ENCODE measurements at places on chromosomes 16 and 17. TPM values are rescaled to one million over a fixed set of nuclear protein-coding genes. Genes with fewer than 3 reads are reported as not detected.
A peak's percentile ranks its signal among the peaks of the same experiment; 100 is the strongest.

GRCh38 chr16:86783636-86784626, 205.6 kb downstream of the FOXL1 start:
- DNase-seq = no peak

DNA sequence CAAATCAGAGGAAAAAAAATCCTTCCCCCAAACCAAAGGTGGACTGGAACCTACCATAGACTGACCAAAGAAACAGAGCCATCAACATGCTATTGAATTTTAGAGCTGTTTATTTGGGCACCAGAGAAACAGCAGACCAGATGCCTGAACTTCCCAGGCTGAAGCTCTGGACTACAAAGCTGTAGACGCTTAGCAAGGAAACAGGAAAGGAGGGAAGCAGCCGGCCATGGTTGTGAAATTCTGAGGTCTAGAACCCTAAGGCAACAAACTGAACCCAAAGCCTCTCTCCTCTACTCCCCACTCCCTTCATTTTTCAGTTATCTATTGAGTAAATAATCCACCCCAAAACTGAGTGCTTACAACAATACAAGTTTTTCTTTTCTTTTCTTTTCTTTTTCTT, 45.4 kb upstream of the MEIOC start:
- DNase-seq = no peak

- DNase-seq = no peak
Observed at GRCh38 chr16:46887524-46887854, 3.3 kb downstream of the GPT2 start.

GRCh38 chr16:16042076-16042475, 92.7 kb downstream of the ABCC1 start:
- no peak for DNase-seq

The NBR1 gene
- 34.2 TPM for total RNA-seq

DNA sequence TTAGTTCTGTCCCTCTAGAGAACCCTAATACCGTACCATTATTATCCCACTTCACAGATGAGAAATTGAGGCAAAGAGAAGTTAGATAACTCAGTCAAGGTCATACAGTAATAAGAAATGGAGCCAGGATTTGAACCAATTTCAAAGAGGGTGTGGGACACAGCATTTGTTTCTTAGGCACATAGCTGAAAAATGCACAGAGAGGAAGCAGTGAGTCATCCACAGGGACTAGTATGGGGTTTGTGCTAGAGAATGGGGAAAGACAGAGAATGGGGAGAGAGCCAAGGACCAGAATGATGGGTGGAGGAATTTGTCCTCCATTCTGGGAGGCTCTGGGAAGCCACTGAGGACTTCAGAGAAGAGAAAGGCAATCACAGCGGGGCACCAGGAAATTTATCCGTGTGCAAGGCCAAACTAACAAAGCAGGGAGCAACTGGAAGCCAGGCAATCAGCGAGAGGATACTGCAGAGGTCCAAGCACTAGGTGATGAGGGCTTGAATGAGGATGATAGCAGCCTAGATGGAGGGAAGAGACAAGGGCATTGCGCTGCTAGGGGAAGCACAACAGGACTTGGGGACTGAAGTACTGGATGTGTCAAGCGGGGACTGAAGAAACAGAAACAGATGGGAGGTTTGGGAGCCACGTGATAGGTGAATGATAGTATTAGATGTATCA, 78.1 kb upstream of the ZFHX3 start:
- DNase-seq = no peak

GRCh38 chr16:24430954-24431760, 108.2 kb upstream of the RBBP6 start:
- DNase-seq = no peak

DNA sequence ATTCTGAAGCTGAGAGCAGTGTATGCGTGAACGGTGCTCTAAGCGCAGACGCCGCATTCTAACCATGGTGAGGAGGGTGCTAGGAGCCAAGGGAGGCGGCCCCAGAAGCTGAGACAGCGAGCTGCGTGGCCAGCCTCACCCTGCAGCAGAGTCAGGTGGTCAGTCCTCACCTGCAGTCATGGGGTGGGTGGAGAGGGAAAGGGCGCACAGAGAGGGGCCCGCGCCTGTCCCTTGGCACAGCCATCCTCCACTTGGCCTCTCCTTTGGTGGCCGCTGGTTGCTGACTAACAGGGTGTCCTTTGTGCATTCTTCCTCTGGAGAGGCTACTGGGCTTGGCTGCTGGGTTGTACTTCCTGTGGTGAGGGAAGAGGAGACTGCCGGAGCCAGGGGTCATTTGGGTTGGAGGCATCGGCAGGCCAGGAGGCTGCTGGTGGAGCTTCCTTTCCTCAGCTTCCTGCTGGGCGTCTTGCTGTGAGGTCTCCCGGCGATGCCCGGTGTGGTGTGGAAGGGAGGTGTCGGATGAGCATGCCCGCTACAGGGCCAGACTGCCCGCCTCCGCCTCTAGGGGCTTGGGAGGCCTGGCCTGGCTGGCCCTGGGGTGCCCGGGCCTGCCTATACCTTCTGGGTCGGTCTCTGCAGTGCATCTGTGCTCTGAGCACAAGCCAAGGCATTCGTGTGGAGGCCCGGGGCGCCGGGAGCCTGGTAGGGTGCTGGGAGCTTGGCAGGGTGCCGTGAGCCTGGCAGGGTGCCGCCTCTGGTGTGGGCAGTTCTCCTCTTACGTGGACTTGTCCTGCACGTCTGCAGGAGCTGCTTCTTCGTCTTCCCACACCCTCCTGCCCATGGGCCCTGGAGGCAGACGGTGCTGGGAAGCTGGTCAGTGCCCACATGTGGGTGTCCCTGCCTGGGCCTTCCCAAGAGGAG, 17.4 kb downstream of the RNF213 start:
- DNase-seq = no peak

DNA sequence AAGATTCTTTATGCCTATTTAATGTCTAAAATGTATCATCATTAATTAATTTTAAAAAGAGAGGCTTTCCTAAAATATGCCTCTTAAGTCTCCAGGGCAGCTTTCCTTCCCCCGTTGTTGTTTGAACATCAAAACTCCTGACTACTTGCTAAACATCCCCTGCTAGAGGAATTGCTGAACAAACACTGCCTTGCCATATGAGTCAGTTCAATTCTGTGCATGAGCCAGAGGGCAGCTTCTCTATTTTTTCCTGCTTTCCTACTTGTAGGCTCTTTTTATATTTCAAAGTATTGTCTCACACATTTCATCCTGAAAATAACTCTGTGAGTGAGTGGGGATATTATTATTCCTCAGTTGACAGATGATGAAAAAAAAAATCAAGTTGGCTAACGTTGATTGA, 143.4 kb downstream of the HS3ST4 start:
- no peak for DNase-seq

DNA sequence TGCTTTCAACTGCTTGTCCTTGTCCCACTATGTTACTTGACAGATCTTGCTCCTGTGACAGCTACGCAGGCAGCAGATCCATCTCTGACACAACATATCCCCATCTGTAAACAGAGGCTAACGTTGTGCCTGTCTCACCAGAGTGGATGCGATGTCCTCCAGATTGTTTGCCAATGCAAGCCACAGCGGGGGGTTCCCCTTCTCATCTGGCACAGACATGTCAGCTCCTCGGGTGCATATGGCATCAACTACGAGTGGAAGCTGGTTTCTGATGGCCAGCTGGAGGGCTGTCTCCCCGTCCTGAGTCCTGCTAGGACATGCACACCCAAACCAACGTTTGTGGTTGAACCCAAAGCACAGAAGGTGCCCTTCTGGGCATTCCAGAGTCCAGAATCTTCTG, 39.0 kb downstream of the CYB5D2 start:
- DNase-seq = no peak

DNA sequence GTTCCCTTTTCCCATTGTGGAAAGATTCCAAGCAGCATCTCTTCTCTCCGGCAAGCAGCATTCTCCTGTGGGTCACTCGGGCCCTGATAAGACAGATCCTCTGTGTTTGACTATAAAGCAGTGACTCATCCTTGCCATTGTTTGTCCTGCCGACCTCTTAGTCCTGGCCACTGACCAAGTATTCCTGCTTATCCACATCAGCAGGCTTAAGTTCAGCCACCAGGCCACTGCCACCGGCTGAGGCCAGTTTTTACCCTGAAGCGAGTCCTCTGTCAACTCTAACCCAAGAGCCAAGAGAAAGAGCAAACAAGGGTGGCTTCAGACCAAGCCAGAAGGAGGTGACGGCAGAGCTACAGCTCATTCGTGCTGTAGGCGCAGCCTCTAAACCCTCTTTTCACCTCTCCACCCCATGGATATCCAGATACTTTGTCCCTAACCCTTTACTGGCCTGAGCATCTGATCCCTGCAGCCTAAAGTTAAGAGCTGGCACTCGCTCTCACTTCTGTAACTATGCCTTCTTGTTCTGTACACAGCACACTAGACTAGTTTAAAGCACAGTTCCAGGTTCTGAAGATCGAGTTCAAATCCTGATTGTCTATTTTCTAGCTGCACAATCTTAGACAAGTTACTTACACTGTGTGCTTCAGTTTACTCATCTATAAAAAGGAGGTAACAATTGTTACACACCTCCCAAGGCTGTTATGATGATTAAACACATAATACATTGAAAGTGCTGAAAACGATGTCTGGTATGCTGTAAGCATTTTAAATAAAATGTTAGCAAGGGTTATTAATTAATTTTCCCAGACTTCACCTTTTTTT, 31.0 kb downstream of the SOX9 start:
- peak; percentile 78 for DNase-seq

The ERN1 gene
- 5.0 TPM for total RNA-seq

DNA sequence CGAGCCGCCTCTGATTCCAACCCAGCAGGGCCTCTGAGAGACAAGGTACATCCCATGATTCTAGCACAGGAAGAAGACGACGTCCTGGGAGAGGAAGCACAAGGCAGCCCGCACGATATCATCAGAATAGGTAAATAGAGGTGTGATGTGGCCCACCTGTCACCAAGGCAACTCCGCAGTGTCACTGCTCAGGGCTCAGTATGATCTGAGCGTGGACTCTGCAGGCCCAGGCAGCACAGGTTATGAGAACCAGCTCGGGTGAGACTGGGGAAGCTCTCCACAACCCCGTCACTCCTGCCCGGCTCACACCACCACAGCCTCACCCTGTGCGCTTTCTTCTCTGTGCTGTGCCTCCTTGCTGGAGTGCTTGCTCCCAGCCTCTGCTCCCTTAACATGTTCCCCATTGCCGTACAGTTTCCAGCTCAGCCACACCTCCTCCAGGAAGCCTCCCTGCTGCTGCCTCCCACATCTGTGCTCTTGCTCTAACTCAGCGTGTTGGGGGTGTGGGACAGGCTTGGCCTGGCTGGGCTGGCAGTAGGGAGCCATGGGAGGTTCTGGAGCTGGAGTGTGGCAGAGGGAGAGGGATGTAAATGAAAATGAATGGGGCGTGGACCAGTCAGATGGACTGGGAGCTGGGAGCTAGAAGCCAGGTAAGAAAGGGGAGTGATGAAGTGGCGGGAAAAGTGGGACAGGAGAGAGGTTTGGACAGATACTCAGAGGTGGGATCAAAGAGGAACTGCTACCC, 7.7 kb downstream of the METTL22 start:
- DNase-seq = no peak

The SULT1A1 gene
- 5.0 TPM for total RNA-seq

- no peak for DNase-seq
Observed at GRCh38 chr17:33509331-33509730, 216.2 kb upstream of the ASIC2 start.

GRCh38 chr17:43584666-43585102, 38.5 kb upstream of the ETV4 start:
- DNase-seq = no peak

DNA sequence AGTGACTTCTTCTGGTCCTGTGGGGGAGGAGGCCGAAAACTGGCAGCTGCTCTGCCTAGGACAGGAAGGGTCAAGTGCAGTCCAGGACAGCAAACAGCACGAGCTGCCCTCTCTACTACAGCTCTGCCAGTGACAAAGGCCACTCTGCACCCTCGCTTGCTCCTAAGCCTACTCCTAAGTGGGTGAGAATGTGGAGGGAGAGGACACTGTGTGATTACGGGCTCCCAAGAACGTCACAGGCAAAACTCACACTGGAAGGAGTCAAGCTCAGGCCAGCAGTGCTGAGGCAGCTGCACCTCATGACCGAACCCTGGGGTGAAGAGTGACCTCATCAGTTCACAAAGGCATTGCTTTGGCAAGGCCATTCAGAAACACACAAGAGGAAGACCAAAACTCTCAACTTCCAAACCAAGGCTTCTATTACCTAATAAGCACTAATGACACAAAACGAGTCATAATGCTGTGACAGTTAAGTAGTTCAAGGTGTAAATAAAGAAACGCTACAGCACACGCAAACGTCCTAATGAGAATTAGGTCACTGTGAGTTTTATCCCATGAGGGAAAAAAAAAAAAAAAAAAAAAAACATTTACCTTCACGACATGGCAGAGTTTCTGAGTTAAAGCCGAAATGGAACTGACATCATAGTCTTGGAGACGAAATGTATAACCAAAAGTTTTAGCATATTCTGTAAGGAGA, 35.1 kb downstream of the MARF1 start:
- DNase-seq = no peak

DNA sequence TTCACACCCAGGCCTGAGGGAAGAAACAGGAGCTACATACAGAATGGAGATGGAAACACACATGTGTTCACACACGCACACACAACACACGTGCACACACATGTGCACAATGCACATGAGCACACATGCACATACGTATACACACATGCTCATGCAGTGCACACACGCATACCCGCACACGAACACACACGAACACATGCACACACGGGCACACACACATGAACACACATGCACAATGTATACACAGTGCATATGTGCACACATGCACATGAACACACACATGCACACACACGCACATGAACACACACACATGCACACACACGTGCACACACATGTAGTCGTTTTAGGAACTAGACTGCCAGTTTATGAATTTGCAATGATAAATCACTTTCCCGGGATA, 49.3 kb upstream of the CDR2 start:
- no peak for DNase-seq

The MYH3 gene
- 1.9 TPM for total RNA-seq

DNA sequence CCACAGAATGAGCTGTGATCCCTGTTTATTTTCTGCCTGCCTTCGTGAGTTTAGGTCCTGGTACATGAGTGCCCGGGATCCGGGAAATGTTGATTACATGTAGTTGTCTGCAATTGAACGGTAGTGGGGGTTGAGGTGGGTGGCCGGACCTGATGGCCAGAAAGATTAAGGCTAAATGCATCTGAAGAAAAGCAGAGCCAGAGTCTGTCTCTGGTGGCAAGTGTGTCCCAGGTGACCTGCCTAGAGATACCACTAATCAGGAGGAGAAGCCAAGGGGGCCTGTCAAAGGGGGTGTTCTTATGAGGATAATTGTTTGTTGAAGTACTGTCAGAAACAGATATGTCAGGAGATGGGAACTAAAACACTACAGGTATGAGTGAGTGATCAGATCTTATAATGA, 154.0 kb upstream of the ASIC2 start:
- no peak for DNase-seq
